ENCODE measurements at places on chromosomes 5 and 9. TPM values are rescaled to one million over a fixed set of nuclear protein-coding genes. Genes with fewer than 3 reads are reported as not detected.

The MTREX gene
- total RNA-seq = 79.5 TPM

The ORM1 gene
- total RNA-seq = 9.3 TPM

DNA sequence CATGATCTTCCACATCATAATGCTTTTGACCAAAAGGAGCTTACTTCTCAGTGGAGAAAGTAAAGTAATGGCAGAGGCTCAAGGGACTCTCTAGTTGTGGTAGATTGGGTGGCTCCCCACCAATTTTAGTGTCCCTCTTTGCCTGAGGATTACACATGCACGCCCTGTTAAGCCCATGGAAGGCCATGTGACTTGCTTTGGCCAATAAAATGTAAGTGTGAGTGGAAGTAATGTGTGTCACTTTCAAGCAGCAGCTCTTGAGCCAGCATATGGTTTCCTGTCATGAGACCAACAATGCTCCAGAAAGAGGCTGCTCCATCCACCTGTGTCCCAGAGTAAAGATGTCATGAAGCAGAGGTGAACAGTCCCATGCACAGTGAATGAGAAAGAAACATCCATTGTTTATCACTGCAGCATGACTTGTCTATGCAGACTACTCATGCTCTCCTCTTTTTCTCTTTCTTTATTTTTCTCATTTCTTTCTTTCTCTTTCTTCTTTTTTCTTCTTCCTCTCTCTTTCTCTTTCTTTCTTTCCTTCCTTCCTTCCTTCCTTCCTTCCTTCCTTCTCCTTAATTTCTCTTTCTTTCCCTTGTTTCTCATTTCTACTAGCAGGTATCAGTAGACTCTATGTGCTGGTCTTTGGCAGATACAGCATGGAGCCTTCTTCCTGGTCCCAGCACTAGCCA, 57.3 kb upstream of the EGFLAM start:
- no peak for DNase-seq

The FCN2 gene
- total RNA-seq = not detected

GRCh38 chr5:36944607-36945225, 68.1 kb downstream of the NIPBL start:
- DNase-seq = no peak

DNA sequence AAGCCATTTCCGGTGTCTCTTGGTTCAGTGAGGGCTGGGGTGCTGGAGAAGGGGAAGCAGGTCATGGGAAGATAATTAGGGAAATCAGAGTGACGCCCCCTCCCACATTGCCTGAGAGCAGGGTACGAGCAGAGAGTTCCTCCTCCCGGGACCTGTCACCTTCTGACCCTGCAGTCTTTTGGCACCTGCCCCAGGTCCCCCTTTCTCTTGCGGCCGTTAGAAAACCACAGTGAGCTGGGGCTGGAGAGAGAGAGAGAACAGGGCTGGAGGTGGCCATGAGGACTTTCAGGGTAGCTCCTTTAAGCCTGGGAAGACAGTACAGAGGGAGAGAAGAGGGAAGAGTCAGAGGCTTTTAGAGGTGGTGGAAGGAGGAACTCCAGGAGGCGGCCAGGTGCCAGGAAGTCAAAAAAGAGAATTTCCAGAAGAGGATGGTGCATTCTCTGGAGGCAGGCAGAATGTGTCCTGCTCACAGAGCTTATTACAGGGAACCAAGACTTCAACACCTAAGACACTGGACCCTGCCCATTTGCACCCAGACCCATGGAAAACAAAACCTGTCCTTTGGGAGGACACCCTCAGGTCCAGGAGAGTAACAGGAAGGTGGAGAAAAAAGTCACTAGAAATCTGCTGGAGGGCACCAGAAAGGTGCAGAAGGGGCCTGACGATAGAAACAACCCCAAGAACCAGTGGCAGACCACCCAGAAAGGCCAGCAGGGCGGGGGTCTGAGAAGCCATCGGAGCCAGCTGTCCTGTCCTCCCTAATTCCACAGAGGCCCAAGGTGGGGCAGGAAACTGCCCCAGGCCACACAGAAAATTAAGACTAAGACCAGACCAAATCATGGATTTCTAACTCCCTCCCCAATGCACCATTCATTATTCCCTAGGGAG, 6.5 kb upstream of the ACSL6 start:
- no peak for DNase-seq

- no peak for DNase-seq
Observed at GRCh38 chr5:112217843-112218579, 201.1 kb downstream of the EPB41L4A start.

DNA sequence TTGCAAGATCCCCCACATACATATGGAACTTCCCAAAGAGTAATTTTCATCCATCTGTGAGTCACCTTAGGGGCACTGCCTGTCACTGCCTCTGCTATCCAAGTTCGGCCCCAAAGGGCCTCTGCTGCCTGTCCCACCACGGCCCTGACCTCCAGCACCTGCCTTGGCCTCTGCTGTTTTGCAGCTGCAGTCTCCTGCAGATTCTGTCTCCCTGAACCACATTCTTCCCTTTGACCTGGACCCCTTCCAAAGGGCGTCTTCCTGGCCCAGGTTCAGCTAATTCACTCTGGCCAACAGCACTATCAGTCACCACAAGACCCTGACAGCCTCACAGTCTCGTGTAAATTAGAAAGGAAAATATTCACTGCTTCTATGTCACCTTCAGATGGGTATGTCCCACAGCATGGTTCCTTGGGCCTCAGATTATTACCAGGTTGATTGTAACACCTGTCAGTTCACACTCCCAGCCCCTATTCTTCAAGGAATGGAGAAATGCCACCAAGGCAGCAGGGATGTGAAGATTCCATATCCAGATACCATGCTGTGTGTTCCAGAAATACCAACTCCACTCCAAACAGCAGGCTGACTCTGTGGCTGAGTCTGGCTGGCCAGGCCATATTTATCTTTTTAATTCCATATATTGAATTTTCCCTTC, 479.3 kb downstream of the ARHGEF28 start:
- no peak for DNase-seq

DNA sequence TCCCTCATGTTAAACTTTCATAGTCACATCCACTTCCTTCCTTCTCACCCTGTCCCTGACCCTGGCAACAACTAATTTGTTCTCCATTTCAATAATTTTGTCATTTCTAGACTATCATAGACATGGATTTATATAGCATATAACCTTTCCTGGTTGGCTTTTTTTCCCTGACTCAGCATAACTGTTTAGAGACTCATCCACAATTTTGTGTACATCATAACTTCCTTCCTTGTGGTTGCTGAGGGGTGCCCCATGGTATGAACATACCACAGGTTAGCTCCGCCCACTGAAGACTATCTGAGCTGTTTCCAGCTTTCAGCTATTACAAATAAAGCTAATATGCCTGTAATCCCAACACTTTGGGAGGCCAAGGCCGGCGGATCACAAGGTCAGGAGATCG, 137.3 kb downstream of the PHF2 start:
- DNase-seq = no peak

DNA sequence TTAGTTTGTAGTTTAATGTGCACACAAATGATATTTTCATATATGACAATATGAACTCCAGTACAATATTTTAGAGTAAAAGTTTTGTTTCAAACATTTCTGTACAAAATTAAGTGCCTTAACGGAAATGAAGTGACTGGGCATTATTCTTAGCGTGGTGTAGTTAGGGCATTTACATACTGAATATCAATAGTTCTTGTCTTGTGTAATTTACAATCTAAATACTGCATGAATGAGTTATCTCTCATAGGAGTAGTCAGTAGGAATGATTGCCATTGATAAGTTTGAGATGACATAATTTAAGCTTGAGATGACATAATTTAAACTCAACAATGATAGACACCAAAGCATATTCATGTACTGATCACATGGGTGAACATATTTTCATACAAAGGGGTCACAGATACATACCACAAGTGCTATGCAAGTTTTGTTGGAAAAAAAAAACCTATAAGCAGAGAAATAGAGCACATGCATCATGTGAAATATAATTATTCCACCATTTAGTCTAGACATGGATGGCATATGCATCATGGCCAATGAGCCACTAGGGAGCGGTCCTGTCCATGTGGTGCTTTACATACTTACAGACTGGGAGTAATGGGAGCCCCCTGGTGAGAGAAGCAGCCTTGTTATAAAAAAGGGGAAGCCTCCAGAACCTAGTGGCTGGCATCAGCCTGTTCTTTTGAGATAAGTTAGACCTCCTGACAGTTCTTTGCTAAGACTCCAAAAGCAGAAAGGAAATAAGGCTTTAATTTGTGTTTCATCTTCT, 1523.9 kb downstream of the MAT2B start:
- DNase-seq = no peak

GRCh38 chr5:111170279-111170678, 53.9 kb upstream of the CAMK4 start:
- DNase-seq = no peak

- no peak for DNase-seq
Observed at GRCh38 chr5:133781436-133782225, 169.3 kb upstream of the FSTL4 start.

The CCDC112 gene
- total RNA-seq = 10.9 TPM

The GARNL3 gene
- 21.4 TPM for total RNA-seq

GRCh38 chr5:74497706-74498105, 142.8 kb downstream of the ENC1 start:
- no peak for DNase-seq

GRCh38 chr9:133888048-133888808, 103.9 kb downstream of the VAV2 start:
- no peak for DNase-seq

The OMD gene
- not detected for total RNA-seq

DNA sequence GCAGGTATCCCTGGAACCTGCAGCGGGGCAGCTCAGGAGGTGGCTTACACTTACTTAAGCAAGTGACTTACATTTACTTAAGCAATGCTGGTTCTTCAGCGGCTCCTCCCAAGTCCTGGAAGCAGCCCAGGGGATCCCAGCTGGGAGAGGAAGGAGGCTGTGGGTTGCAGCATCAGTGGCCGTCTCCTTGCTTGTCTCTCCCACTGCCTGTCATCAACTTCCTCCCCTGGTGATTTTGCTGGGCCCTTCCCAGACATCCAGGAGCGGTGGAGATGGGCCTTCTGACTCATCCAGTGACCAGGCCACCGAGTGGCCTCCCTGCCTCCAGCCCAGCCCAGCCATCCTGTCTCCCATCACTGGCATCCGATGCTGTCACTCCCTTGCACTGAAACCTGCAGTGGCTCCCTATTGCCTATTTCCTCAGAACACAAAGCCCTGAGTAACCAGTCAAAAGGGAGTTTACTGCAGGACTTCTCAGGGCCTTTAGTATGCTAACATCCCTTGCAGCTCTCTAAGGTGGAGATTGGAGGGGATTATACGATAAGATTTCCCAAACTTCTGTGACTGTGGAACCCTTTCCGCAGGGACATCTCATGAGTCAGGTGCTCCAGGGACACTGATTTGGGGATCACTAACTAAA, 155.9 kb upstream of the PHYKPL start:
- DNase-seq = no peak

DNA sequence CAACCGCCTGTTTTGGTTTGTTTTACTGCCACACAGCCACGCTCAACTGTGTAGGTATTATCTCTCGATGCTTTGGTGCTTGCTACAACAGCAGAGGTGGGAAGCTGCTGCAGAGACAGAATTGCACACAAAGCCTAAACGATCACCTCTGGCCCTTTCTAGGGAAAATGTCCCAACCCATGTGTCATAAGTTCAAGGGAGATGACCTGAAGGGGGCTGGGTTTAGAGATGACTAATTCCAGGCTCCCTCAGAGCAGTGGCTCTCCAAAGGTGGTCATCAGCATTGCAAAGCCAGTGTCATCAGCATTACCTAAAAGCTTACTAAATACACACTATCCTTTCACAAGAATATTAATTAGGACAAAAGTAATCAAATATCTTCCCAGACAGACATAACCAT, 10.9 kb downstream of the ZNF622 start:
- DNase-seq = no peak

GRCh38 chr5:135430135-135430437, 17.1 kb downstream of the DCANP1 start:
- no peak for DNase-seq

DNA sequence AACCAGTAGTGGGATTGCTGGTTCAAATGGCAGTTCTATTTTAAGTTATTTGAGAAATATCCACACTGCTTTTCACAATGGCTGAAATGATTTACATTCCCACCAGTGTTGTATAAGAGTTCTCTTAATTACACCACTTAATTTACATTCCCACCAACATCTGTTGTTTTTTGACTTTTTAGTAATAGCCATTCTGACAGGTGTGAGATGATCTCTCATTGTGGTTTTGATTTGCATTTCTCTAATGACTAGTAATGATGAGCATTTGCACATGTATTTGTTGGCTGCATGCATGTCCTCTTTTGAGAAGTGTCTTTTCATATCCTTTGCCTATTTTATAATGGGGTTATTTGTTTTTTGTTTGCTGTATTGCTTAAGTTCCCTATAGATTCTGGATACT, 688.3 kb downstream of the PRR16 start:
- no peak for DNase-seq

The PCDHB5 gene
- total RNA-seq = 29.4 TPM

- DNase-seq = no peak
Observed at GRCh38 chr5:68347536-68347935, 132.0 kb downstream of the PIK3R1 start.

The ECPAS gene
- 117 TPM for total RNA-seq

- no peak for DNase-seq
Observed at GRCh38 chr5:162484095-162484494, 416.5 kb downstream of the GABRG2 start.

- no peak for DNase-seq
Observed at GRCh38 chr5:139133282-139133681, 64.9 kb downstream of the SIL1 start.

DNA sequence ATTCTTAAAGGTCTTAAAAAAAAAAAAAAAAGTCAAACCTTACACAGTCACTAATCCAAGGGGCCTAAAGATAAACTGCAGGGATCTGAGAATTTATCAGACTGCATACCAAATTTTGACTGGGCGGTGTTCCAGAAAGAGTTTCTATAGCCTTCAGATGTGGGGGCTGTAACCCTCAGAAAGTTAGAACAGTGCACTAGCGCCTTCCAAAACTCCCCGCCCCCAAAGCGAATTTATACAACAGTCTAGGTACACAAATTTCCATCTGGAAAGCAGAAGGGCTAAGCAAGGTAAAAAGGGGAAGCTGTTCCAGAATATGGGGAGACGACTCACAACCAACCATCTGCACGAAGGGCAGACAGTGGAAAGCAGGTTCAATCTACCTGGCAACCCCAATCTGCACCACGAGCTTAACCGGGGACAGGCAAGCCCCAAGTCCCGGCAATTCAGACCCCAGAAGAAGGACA, 813 bp downstream of the ERMP1 start:
- DNase-seq = no peak

GRCh38 chr5:6843335-6843734, 130.1 kb downstream of the TENT4A start:
- no peak for DNase-seq

The OLFML2A gene
- total RNA-seq = 2.2 TPM

All from progenitor cell of endocrine pancreas (in vitro differentiated cells).